ENCODE measurements at places on chromosomes 5 and 9. TPM values are rescaled to one million over a fixed set of nuclear protein-coding genes. Genes with fewer than 3 reads are reported as not detected.

Gene ECM2
- total RNA-seq: not detected

- no peak for DNase-seq
These were observed 8.5 kb upstream of the MRNIP start for GRCh38 chr5:179867079-179867465.

DNA sequence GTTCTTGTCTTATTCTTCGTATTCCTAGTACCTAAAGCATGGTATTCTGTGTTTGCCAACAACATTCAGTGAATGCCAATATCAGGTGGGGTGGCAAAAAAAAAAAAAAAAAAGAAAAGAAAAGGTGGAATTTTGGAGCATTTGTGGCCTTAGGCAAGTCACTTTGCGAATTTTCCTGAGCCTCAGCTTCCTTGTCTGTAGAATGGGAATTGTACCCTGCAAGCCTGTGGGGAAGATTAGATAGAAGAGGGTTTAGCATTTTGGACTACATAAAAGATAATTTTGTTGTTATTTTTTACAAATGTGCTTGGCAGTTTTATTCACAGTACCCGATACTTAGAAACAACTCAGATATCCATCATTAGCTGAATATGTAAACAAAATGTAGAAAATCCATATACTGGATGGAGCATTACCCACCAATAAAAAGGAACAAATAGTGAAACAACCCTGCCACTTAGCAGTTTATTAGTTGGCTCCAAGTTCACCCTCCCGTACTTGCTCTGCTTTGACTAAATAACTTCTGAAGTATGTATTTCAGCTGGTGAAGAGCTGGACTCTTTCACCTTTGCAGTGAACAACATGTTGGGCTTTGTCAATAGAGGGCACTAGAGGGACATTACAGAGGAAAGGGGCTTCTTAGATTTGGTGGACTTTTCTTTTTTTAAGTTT lies 13.6 kb downstream of the UBE2D2 start:
- no peak for DNase-seq

Gene PCDHGB2
- 0.76 TPM for total RNA-seq

DNA sequence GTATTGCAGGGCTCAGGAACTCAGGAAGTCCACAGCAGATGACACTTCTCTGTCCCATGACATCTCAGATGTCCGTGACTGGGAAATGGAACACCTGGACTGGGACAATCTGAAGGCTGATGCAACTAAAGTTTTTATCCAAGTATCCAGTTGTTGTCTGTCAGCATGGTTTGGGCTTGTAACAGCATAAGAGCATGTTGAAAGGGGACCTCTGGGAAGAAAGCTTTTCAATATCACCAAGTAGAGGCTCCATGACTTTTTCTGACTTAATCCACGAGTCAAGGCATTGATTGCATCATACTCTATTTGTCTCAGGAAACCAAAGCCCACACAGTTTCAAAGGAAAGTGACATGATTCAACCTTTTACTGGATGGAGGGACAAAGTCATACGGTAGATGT lies 807.7 kb downstream of the MTRR start:
- DNase-seq: no peak

Gene LRRC26
- not detected for total RNA-seq

Gene DRD1
- not detected for total RNA-seq

Gene IFNE
- not detected for total RNA-seq

Gene PCSK1
- not detected for total RNA-seq

DNA sequence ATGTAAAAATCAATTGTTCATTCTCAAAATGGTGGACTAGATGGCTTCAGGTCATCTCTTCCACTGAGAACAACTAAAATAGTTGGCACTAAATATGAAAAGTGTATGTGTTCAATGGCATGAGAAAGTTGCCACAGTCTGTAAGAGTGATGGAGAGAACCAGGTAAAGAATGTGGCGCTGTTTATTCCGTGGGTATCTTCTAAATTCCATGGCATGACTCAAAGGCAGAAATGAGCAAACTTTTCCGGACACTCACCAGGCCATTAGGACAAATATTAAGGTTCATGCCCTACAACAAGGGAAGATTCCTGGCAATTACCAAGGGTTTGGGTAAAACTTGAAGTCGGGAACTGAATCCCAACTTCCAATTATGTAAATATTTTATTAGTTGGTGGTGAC lies 825.4 kb upstream of the CDH6 start:
- DNase-seq: no peak
